Activated CD8-positive, alpha-beta memory T cell treated with anti-CD3 and anti-CD28 coated beads for 1 hour (primary cell): ENCODE measurements at places on chromosomes 7 and 10.

DNA sequence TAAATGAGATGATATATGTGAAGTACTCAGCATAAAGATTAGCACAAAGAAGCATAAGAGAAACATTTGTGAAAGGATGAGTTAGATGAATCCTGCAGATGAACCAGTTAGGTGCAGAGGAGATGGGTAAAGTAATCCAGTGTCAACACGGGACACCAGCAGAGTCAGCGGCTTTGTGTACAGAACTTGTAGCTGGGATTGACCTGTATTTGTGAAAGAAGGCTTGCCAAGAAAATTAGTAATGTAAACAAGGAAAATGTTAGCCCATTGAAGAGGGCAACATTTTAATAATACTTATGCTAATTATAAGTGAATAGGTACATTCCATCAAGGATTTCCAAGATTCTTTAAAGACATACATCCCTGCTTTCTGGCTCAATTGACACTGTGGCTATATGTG is 255.7 kb downstream of the PTEN start:
- no peak for DNase-seq

DNA sequence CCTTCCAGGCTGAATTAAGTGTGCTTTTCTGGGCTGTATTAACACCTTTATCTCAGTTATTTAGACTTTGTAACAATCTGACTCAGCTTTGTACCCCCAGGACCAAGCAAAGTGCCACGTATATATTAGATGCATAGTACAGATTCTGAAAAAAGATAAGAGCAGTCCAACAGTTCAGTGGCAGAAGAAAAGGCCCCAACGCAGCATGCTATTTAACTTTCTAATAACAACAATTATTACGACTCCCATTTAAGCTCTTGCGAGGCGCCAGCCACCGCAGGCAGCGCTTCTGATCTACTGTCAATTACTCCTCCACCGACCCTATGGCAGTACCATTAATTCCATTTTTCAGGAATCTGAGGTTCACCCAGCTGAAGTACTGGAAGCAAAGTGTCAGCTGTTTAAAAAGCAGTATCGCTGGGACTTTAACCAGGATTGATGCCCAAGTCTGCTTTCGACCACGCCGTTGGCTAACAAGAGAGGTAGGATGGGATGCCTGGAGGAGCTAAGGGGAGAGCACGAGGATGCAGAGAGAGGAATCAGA is 638 bp downstream of the LIPA start:
- no peak for DNase-seq

GRCh38 chr10:91709394-91709798 is 76.5 kb upstream of the PPP1R3C start:
- no peak for DNase-seq

GRCh38 chr10:86144301-86144700 is 222.3 kb downstream of the GRID1 start:
- DNase-seq: no peak

- no peak for DNase-seq
These were observed 13.9 kb downstream of the PRTFDC1 start for GRCh38 chr10:24938525-24938924.

- DNase-seq: no peak
These were observed 164.4 kb downstream of the SVIL start for GRCh38 chr10:29470355-29470705.

GRCh38 chr7:48505051-48505450 is 333.8 kb downstream of the ABCA13 start:
- no peak for DNase-seq

GRCh38 chr7:96998744-96999143 is 6.6 kb upstream of the DLX6 start:
- no peak for DNase-seq

DNA sequence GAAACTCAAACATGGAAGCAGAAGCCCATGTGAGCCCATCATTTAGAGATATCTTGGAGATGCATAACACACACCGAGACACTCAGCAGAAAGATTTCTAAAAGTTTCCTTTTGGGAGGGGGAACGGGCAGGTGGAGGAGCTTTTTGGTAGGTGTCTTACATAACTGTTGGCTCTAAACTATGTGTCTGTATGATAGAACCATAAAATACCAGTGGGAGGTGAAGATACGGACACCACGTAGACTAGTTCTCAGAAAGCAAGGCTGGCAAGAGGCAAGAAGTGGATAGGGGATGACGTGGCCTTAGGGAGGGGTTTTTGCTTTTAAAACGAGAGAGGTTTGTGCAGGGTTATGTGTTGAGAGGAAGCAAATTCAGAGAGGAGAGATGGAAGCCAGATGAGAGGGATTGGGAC is 36.5 kb downstream of the IL15RA start:
- DNase-seq: no peak

- DNase-seq: no peak
These were observed 43.4 kb downstream of the GRK5 start for GRCh38 chr10:119250641-119251314.

DNA sequence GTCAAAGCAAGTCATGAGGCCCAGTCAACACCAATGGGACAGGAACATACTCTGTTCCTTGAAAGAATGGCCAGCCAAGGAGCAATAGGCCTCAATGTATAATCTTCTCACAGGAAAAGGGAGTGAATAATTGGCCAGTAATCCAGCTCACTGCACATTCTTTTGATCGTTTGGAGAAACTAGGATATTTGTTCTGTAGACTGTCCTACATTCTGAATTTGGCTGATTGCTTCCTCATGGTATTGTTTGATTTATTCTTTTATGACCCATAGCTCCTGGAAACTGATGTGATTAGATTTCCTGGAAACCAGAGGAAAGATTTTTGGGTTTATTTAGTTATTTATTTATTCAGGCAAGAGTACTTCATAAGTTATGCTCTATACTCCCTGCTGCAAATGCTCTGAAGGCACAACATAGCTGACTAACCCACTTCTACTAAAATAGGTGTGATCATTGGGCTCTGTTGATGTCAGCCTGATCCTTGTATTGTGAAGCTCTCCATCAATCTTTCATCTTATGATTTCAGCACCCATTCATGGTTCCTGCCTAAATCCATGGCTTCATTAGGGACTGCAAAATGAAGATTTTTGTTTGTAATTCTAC is 745.2 kb downstream of the SUGCT start:
- no peak for DNase-seq
